ENCODE measurements at places on chromosomes 7 and 10. TPM values are rescaled to one million over a fixed set of nuclear protein-coding genes. Genes with fewer than 3 reads are reported as not detected.

Gene LRWD1
- polyA plus RNA-seq, result 8.7 TPM

Gene CALML3
- polyA plus RNA-seq, result not detected

GRCh38 chr10:104099941-104100340 is 14.3 kb upstream of the COL17A1 start:
- H3K36me3 ChIP-seq, result no peaks in the 10 kb centered on the region
- no peak for DNase-seq
- no peak overlapping the region for H3K27ac ChIP-seq
- no peak overlapping the region for H3K4me3 ChIP-seq
- H3K27me3 ChIP-seq, result no peaks in the 10 kb centered on the region
- H3K4me1 ChIP-seq, result no peaks in the 10 kb centered on the region

DNA sequence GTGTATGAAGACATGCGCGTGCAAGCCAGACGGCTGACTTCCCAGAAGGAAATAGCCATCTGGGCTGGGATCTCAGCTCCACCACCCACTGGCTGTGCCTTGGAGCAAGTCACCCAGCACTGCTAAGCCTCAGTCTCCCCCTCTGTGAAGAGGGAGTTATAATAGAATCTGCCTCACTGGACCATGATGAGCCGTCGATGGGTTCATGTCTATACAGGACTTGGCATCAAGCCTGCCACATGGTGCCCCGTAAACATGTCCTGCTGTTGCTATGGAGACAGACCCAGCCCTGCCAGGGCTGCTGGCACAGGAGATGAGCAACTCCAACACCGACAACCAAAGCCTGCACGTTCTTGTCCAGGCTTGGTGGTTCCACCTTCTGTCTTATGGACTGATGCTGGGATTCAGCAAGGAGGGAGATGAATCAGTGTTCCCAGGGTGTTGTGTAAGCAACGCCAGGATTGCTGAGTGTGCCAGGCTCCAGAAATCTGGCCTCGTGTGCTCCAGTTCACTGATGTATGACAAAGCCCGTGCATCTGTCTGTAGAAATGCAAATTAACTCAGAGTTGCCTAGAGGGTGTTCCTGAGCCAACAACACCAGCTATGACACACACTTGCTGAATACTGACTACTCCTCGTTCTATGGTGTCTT is 5.6 kb downstream of the GPR15LG start:
- peaks cover 27% of the 10 kb centered on the region for H3K4me1 ChIP-seq
- H3K4me3 ChIP-seq, result no peak overlapping the region
- no peaks in the 10 kb centered on the region for H3K27me3 ChIP-seq
- DNase-seq, result no peak

DNA sequence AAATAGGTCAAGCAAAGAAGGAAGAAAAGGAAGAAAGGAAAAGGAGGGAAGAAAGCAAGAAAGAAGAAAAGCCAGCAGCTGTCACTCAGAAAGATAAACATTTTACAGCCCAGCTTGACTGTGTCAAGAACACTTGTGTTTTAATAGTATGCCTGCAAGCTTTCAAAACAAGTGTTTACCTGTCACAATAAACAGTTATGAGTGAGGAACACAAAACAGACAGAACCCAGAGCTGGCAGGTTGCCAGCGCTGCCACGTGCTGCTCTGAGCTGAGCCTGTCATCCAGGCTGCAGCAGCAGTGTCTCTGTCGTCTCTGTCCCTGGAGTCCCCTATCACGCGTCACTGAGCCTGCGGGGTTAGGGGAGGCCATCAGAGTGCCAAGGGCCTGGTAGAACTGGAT is 827.6 kb upstream of the AUTS2 start:
- no peak overlapping the region for H3K4me3 ChIP-seq
- no peaks in the 10 kb centered on the region for H3K36me3 ChIP-seq
- H3K27ac ChIP-seq, result no peak overlapping the region
- H3K27me3 ChIP-seq, result no peaks in the 10 kb centered on the region

- DNase-seq, result no peak
- no peaks in the 10 kb centered on the region for H3K4me1 ChIP-seq
- H3K27ac ChIP-seq, result no peak overlapping the region
These were observed 270.9 kb downstream of the CCSER2 start for GRCh38 chr10:84599254-84599653.

DNA sequence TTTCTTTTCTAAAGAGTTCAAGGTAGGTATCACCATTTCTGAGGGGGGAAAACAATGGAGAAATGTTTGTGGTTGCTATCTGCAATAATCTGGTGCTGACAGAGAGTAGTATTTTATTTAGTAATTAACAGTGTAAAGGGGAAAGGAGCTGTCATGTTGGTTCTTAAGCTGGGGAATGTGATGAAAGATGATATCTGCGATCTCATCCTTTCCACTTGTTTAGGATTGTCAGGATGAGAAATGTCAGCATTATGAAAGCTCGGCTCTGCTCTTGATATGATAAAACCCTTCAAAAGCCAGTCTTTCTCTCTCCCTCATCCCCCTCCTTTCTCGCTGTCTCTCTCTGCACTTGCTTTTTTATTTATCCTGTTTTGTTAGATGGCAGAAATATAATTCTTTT is 106.1 kb downstream of the POU6F2 start:
- no peaks in the 10 kb centered on the region for H3K27me3 ChIP-seq
- H3K4me1 ChIP-seq, result no peaks in the 10 kb centered on the region
- H3K27ac ChIP-seq, result no peak overlapping the region
- no peak overlapping the region for H3K4me3 ChIP-seq

- peaks cover 21% of the 10 kb centered on the region for H3K4me1 ChIP-seq
- no peak overlapping the region for H3K27ac ChIP-seq
- DNase-seq, result no peak
- H3K4me3 ChIP-seq, result no peak overlapping the region
- no peaks in the 10 kb centered on the region for H3K36me3 ChIP-seq
These were observed 4.2 kb downstream of the WDR86 start for GRCh38 chr7:151405588-151405987.

Data from naive thymus-derived CD4-positive, alpha-beta T cell (primary cell).